ENCODE measurements at places on chromosomes 7 and 10.

DNA sequence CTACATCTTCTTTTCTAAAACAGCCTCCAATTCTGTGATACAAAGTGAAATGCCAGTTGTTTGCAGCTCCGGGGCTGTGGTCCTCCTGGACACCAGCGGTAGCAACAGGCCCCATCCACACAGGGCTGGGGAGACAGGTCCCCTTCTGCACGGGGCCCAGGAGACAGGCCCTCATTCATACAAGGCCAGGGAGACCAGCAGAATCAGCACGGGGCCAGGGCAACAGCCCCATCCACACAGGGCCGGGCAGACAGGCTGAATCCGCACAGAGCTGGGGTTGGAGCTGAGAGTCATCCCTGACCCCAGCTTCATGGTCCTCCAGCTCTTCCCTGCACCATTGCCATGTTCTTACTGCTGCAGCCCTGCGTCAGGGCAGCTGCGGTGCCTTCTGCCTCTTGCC lies 238.6 kb downstream of the MGMT start:
- DNase-seq = no peak

- DNase-seq = no peak
Measured at GRCh38 chr10:29343607-29344038, 54.8 kb downstream of the LYZL1 start.

- no peak for DNase-seq
Measured at GRCh38 chr10:4945766-4946717, 17.2 kb upstream of the AKR1C1 start.

DNA sequence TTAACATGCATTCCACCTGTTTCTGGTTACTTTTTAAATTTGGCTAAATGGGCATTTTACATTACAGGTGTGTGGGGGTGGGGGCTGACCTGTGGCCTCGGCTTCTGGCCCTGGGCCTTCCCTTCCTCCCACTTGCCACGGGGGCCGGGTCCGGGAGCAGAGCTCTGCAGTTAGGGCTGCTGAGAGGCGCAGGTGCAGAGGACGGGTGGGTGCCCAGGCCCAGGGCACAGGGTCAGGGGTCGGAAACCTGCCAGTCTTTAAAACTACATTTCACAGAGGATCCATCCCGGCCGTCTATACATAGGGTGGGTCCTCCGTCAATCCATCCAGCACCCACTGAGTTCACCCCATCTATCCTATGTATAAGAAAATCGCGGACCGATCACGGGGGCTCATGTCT lies 106.5 kb upstream of the INSIG1 start:
- no peak for DNase-seq

DNA sequence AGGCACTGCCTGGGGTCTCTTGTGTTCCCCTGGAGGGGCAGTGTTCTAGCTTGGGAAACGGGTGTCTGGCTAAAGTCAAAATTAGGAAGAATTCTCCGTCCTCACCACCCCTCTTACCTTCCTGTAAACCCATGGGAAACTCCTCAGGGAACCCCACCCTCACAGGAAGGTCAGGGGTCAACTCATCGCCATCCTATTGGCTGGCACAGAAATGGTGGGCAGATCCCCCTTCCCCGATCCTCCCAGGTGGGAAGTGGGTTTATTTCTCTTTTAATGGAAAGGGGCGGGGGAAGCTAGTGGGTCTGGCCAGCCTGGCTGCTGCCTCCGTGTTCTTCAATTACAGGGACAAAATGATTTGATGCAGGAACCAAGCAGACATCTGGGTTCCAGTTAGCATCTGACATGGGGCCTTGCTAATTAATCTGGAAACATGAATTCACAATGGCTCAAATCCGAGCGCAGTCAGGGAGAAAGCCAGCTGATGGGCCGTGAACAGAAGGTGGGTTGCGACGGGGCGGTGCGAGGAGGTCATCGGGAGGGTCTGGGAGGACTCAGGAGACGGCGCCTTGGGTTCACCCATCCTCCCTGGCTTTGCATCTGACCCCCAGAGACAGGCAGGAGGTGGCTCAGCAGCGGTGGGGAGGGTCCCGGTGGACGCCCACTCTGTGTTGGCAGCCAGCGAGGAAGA lies 66.6 kb downstream of the SLIT1 start:
- DNase-seq = no peak

- no peak for DNase-seq
Measured at GRCh38 chr10:95254629-95255028, 36.2 kb downstream of the PDLIM1 start.

DNA sequence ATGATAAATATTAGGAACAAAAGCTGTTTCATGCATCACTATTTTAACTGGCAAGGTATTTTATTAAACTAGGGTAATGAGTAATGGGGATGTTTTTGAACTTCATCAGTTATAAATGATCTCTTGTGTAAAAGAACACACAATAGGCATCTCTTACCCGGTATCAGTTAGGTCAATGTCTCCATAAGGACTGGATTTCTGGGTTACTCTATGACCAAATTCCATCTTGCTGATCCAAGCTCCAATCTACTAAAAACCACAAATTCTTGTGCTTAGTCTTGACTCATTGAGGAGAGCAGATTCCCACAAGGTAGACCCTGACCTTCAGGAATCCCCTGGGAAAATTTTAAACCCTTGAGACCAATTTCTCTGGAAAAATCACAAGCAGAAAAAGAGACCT lies 1167.7 kb downstream of the XPNPEP1 start:
- DNase-seq = no peak

DNA sequence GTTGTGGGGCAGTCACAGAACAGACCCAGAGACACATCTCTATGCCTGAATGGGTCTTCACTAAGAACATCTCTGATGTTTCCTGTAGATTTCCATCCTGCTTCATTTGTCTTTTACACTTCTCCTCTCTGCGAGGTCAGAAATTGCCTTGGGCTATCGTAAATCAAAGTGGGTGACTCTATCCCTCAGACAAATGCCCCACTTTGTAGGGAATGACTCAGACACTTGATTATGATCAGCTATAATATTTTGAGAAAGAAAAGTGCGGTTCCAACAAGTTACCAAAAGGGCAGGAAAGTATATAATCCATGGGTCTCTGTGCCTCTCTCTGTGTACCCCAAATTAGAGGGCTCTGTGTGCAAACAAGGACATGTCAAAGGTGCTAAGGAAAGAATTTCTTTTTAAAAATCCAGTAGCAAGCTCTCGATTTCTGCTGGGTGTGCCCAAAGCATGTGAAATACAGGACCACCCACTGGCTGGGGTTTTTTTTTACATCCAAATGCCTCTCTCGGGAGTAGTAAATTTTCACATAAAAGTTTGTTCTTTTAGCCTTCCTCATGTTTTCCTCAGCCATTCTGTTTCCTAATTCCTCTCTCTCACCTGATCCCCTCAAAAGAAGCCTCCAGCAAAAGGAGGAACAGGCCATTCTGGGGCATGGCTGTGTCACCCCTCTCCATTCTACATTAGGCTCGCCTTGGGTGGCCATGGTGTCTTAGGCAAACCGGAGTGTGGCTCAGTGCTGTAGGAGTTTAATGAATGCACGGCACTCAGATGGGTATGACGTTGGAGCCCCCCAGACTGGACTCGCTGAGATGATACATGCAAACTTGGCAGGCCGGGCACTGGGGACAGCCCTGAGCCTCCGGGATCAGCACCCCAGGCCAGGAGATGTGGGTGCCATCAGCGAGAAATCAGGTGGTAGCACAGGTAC lies 6.3 kb upstream of the OPN4 start:
- DNase-seq = no peak

DNA sequence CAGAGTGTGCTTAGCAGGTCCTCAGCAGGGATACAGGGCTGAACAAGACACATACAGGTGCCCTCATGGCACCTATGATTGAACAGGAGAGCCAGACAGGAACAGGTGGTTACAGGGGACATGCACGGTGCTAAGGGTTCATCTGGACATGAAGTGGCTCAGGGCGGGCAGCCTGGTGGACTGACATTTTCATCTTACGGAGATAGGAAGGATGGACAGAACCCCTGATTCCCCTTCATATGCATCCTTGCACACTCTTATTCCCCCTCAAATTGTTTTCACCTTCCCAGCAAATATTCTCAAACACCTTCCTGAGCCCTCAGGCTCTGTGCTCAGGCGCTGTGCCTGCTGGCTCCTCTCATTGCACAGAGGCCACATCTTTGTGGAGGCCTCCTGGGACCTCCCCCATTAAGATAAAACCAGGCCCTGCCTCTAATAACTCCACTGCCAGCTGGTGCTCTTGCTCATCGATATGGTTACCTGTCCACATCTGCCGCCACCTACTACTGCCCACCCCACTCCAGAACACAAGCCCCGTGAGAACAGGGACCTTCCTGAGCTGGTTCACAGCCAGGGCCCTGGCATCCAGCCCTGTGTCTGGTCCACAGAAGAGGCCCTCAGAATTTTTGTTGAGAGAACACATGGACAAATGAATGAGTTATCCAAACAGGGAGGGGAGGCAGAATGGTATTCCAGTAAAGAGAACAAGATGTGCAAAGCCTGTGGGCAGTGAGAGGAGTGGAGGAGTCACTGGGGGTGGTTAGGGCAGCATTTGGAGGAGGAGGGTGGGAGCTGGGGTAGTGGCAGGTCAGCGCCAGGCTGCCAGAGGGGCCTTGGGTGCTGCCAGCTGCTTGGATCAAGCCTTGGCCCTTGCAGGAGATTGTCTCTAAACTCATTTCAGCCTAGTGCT lies 68.9 kb upstream of the AQP1 start:
- DNase-seq = no peak

- no peak for DNase-seq
Measured at GRCh38 chr10:93954299-93954698, 39.4 kb upstream of the PLCE1 start.

- DNase-seq = peak; percentile 58
Measured at GRCh38 chr7:17408245-17408903, 109.9 kb downstream of the AHR start.

- DNase-seq = no peak
Measured at GRCh38 chr7:106365252-106366005, 80.6 kb upstream of the NAMPT start.

DNA sequence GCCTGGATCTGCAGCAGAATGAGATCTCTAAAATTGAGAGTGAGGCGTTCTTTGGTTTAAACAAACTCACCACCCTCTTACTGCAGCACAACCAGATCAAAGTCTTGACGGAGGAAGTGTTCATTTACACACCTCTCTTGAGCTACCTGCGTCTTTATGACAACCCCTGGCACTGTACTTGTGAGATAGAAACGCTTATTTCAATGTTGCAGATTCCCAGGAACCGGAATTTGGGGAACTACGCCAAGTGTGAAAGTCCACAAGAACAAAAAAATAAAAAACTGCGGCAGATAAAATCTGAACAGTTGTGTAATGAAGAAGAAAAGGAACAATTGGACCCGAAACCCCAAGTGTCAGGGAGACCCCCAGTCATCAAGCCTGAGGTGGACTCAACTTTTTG lies 21.4 kb downstream of the LRRC17 start:
- DNase-seq = no peak

DNA sequence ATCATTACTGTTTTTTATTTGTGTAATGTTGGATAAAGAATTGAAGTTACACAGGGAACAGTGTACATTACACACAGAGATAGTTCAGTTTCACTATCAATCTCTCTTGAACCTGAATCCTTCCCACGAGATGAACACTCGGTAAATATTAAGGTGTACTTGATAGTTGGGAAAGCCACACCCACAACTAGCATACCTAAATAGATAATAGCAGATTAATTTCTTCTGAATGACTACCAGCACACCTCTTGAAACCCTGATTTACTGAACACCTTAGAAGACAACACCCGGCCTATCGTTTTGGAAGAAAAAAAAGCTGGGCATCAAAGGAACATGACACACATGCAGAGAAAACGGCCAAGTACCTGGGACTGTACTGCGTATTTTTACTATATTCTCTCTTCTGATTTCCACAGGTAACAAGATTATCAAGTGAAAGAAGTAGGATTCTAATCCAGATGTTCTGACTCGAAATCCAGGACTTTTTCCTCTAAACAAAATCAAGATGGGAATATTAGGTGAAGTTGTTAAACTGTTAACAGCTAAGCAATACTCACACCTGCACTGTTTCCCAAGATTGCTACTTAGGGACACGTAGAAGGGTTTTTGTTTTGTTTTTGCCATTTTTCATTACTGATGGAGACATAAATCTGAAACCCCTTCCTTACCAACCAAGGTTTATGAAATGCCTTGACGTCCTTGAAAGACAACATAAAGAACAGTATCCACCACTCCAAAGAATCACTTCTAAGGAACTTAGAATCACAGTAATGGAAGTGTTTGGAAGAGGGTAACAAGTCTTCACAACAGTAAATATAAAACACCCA lies 1.0 kb downstream of the CCDC186 start:
- DNase-seq = no peak

DNA sequence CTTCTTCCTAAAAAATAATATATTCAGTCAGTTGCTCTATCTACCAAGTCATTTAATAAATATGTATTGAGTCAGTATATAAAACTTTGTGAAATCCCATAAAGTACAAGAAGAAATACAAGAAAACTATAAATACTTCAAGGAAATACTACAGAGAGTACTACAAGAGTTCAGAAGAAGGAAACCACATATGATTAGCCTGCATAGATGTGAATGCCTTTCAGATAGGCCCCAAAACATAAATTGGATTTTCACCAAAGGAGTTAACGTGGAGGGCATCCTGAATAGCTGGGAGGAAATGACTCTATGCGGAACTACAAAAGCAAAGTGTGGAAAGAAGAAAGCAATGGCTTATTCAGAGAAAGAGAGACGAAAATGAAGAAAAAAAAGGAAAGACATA lies 120.1 kb downstream of the LRRN3 start:
- DNase-seq = no peak

Measured in omental fat pad (tissue), 4 donors.